NCI-H460 (cell line): ENCODE measurements at places on chromosomes 12 and 14. TPM values are rescaled to one million over a fixed set of nuclear protein-coding genes. Genes with fewer than 3 reads are reported as not detected.

FAIM2 gene
- 0.06 and 0.45 TPM in 2 replicates for total RNA-seq

CLEC14A gene
- total RNA-seq, result not detected in 2 replicates

TNFAIP2 gene
- total RNA-seq, result 383 and 397 TPM in 2 replicates

OR10G2 gene
- not detected in 2 replicates for total RNA-seq

MEG3 gene
- 0.69 TPM in 1 of 2 replicates, not detected in the other for total RNA-seq

KLRC4 gene
- not detected in 2 replicates for total RNA-seq

MUCL1 gene
- not detected in 2 replicates for total RNA-seq
